ENCODE measurements at places on chromosomes 6 and 20. TPM values are rescaled to one million over a fixed set of nuclear protein-coding genes. Genes with fewer than 3 reads are reported as not detected.

- DNase-seq, result no peak
These were observed 77.9 kb downstream of the RFX6 start for GRCh38 chr6:116954938-116955337.

The PEX7 gene
- total RNA-seq, result 6.7 TPM

The DTNBP1 gene
- 3.6 TPM for total RNA-seq

DNA sequence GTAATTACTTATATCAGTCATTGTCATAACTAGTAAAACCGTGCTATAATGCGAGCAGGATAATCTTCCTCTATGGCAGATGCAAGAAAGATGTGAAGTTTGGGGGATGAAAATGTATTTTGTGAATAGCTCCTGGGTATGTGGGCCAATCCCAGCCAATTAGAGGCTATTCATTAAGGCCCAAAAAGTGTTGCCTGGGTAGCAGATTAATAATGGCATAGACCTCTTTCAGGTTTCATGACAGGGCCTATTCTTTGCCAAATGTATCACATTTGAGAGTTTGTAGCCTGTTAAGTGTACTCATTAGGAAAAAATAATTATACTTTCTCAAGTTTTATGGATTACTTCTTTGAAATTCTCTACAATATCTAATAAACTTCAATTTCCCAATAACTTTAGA lies 199.2 kb upstream of the POU3F2 start:
- no peak for DNase-seq

The CST5 gene
- total RNA-seq, result not detected

DNA sequence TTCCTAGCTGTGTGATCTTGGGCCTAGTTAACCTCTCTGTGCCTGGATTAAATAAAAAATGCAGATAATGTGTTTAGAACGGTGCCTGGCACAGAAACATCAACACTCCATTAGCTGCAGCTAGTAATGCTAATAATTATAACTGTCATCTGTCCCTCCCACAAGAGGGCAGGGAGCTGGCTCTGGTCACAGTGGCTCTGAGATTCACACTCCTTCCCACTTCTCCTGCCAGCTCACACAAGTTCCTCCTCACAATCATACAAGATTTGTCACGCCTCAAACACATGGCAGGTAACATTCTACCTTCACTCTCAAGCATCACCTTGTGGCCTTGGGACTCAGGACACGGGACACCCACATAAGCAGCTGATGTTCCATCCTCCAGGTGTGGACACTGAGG lies 2.4 kb downstream of the ADA start:
- DNase-seq, result no peak
